Stimulated activated CD8-positive, alpha-beta memory T cell treated with anti-CD3 and anti-CD28 coated beads, Interleukin-15, amount 100 ng/mL, for 24 hours (primary cell): ENCODE measurements at places on chromosomes 2 and 18.

- no peak for DNase-seq
These were observed 111.3 kb downstream of the PTGR3 start for GRCh38 chr18:75097491-75098225.

DNA sequence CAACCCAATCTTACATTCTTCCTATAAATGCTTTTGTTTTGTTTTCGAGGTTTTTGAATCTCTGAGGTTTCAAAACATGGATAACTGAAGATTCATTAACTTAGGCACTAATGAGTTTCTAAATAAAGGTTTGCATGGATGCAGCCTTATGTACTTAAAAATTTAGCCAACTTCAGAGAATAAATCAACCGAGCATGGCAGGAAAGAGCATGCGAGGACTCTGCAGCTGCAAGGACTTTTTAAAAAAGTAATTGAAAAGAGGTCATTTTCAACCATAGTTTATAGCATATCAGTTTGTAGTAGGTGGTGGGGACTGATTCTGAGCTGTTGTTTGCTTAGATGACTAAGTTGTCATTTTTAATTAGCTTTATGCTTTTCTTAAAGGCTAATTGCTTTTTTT, 567.0 kb upstream of the ZEB2 start:
- no peak for DNase-seq

- DNase-seq: no peak
These were observed 244.8 kb downstream of the BABAM2 start for GRCh38 chr2:28135324-28135723.

DNA sequence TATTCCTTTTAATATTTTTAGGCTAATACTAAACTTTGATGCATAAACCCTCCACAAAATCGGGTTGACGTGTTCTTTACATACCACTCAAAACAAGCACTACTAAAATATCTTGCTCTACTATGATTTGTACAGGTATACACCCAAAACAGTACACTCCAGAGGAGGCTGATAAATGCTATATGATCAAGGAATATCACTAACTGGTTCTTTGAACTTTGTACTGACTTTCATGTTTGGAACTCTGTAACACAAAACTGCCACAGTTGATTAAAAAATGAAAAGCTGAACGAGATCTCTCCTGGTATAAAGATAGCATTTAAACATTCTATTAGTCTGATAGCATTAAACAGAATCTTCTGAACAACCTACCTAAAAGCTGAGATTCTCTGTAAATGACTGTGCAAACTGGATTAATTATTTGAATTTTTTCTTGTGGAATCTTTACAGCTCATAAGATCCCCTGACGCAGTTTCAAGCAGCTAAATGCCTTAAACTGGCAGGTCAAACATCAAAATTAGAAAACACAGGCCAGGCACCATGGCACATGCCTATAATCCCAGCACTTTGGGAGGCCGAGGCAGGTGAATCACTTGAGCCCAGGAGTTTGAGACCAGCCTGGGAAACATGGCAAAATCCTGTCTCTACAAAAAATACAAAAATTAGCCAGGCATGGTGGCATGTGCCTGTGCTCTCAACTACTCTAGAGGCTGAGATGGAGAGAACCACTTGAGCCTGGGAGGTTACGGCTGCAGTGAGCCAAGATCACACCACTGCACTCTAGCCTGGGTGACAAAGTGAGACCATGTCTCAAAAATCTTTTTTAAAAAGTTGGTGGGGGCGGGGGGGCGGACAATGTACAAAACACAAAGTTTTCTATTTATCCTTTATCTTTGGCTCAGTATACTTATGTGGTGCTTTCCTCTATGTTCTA, 150.6 kb downstream of the EXOC6B start:
- DNase-seq: no peak

DNA sequence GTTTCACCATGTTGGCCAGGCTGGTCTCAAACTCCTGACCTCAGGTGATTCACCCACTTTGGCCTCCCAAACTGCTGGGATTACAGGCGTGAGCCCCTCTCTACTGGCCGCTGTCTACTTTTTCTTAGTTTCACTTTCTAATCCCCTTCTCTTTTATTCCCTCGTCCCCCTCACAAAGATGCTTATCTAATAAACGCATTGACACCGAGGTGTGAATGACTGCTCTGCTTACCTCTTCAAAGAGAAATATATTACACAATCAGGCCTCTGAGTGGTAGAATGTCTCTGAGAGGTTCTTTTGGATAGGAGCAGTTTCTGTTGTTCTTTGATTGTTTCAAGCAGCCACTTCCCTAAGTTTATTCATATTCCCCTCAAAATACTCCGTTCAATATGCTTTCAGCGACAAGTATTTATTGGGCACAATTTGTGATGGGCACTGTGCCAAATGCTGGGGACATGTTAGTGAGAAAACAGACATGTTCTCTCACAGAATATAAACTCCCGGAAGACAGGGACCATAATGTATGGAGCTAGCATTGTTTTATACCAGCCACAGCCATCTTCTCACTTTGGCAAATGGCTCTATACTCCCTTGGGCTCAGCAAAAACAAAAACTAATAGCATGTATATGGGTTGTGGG, 34.7 kb upstream of the RAPH1 start:
- DNase-seq: no peak

- no peak for DNase-seq
These were observed 24.7 kb upstream of the MBP start for GRCh38 chr18:77157312-77157711.

- DNase-seq: no peak
These were observed 32.3 kb upstream of the ASPRV1 start for GRCh38 chr2:69993708-69994107.

DNA sequence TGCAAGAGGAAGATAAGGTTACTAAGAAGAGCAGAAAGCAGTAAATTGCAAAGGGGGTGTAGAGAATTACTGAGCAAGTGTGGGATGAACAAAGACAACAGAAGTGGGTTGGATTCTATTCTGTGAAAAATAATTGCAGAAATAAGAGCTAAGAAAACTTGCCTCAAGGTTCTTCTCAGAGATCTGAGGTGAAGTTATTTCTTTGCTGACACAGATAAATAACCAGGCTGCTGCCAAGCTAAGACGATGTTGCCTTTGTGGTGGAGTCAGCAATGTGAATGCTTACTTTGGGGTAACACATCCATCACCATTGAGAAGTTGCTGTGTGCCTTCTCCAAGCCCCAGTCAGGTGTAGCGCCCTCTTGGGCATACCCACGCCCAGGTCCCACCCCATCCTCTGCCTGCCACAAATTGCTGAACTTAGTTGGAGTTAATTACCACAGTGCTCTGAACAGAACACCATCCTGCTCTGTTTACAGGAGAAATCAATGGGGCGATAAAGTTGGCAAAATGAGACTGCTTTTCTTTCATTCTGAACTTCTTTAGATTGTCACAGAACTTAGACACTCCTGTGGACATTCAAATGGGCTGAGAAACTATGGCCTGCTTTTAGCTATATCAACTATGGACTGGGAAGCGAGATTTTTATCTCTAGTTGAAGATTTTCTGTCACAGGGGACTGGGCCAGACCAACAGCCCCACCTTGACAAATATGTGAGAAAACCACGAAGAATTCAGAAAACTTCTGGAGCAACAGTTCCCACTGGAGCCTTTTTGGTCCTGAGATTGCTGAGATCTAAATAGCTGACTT, 283.6 kb downstream of the TMX3 start:
- DNase-seq: no peak

DNA sequence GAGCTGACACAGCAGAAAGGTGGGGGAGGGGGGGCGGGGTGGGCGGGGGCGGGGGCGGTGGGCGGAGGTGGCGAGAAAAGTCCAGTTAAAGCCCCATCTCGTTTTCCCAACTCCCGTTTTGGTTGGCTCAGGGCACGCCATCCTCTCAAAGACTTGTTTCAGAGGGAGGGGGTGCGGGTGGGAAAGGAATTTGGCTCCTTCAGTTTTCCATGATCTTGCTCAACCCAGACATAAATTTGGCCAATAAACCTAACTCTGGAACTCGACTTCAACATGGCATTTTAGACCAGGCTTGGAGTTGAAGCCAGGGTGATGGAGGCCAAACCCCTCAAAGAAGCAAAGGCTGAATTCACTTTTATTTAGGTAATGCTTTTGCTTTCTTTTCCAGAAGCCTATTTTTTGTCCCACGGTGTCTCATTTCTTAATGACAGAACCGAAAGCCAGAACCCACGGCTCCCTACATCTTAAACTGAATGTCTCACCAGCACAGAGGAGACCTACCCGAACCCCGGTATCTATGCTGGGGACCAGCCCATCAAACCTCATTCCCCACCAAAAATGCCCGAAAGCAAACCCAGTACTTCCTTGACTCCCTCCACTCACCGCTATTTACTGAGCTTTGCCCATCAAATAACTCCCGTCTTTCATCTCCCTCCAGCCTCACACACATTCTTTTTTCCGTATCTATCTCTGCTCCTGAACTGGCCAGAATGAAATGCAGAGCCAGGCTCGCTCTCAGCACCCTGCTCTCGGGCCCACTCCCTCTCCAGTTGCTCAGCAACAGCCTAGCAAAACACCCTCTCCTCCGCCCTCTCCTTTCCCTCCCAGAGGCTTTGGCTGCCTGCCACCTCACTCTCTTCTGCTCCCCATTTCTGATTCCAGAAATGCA, 4.3 kb downstream of the IGFBP5 start:
- DNase-seq: no peak

DNA sequence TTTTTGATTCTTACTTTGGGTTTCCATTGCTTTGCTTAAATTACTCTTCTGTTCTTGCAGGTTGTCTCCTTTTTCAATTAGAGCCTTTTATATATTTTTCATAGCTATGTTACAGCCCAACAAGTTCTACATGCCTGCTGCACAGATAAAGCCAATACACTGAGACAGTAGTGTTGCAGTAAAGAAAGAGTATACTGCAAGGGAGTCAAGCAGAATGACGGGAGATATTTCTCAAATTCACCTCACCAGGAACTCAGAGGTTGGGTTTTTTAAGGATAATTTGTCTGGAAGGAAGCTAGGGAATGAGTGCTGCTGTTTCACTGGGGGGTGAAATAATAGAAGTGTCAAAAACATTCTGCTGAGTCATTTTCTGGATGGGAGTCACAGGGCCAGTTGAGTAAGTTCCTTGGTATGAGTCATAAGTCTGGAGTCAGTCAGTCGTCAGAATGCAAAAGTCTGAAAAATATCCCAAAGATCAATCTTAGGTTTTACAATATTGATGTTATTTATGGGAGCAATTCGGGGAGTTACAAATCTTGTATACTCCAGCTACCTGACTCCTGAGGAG, 193.0 kb upstream of the RGPD4 start:
- no peak for DNase-seq

GRCh38 chr2:216235462-216235861, 126.3 kb downstream of the XRCC5 start:
- no peak for DNase-seq

DNA sequence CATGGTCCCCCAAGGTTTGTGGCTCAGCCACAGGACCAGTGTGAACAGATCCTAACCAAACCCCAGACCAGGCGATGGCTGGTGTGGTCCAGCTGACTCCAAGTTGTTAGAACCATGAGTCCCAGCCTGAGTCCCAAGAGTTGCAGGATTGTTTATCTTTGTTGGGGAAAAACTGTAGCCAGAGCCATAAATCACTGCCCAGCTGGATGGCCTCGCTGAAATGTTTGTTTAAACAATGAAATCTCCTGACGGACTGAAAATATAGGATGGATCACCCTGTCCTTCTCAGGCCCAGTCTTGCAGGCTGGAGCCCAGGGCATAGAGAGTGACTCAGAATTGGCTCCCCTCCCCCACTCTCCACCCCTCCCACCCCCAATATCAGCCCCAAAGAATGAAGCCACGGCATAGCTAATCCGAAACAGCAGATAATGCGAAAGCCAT, 36.4 kb downstream of the PKDCC start:
- DNase-seq: no peak

DNA sequence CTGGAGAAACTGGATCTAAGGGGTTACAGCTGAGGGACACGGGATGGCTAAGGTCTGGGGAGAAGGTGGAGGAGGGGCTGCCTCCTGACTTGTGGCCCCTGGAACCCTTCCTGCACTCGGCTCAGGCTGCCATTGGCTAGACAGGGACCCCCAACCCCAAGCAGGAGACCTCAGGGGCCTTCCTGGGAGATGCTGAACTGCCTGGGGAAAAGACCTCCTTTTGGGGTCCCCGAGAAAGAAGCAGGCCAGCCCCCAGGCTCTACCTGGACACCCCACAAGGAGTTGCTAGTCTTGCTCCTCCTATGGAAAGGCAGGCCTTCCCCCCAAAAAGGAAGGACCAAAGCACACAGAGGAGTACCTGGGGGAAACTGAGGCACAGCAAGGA, 10.1 kb upstream of the BOK start:
- DNase-seq: no peak

DNA sequence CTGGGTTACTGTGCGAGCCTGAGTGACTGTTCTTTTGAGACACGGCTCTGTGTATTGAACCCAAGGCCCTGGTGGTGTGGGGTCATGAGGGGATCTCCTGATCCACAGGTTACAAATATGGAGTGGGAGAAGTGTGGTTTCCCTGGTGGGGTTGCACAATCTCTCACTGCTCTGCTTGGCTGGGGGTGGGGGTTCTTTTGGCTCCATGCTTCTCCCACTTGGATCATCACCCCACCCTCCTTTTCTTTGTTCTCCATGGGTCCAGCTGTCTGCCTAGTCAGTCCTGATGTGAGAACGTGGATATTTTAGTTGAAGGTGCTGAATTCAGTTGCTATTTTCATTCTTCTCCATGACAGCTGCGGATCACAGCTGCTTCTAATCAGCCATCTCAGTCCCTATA, 37.8 kb downstream of the AGPS start:
- no peak for DNase-seq

DNA sequence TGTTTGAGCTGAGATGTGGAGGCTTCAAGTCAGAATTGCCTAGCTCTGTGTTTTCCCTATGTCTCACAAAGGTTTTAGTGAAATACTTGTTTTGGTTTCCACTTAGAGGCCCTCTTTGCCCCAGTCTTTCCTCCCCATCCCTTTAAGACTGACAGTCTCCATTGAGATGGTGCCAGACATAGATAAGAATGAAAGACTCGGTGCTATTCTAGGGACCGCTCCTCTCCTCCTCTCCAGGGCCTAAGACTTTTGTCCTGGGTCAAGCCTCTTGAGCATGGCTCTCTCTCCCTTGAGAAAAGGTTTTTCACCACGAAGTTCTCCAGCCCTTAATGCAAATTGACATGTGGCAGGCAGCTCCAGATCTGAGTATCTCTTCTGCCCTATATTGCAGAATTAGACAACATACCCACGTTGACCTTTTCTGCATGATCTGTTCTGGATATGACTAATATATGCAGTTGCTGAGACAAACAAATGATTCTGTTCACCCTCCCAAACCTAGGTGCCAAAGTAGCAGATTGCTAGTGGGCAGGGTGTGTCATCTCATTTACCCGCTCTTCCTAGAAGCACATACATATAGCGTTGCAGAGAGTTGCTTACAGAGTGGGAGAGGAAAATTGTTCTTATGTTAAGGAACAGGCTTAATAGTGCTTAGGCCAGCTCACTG, 47.5 kb upstream of the ACSL3 start:
- no peak for DNase-seq

- DNase-seq: no peak
These were observed 375.7 kb downstream of the EIPR1 start for GRCh38 chr2:3001615-3002560.

GRCh38 chr2:235960011-235960715, 208.0 kb downstream of the GBX2 start:
- no peak for DNase-seq

- DNase-seq: no peak
These were observed 119.0 kb upstream of the ALKAL2 start for GRCh38 chr2:406876-407275.

- DNase-seq: no peak
These were observed 135.2 kb upstream of the CAPN13 start for GRCh38 chr2:30942419-30942818.
